ENCODE measurements at places on chromosomes 11 and 22.

GRCh38 chr11:117913736-117914397, 15.3 kb downstream of the TMPRSS13 start:
- ATAC-seq = no peak

DNA sequence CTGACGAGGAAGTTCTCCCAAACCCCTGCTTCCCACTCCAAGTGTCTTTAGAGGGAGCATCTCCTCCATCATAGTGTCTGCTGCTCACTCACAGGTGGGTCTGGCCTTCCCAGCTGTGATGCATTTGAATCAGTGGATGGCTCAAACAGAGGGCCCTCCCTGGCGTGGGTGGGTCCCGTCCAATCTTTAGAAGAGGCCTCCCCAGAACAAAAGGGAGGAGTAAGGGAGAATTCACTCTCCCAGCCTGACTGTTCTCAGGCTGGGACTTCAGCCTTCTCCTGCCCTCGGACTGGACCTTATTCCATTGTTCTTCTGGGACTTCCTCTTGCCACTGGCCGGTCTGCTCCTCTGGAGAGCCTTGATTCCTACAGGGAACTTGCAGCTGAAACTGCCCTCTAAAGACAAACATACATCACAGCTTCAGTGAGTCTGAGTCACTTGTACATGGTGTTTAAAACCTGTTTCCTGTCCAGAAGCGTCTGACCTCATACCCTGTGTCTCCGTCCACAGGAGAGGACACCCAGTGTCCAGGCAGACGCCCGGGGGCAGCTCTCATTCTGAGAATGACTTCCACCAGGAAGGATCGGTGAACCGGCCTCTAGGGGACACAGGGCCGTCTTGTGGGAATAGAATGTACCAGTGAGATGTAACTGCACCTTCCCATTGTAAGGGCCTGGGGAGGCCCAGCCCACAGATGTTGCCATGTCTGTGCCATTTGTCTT, 234.7 kb downstream of the BRD1 start:
- ATAC-seq = no peak

DNA sequence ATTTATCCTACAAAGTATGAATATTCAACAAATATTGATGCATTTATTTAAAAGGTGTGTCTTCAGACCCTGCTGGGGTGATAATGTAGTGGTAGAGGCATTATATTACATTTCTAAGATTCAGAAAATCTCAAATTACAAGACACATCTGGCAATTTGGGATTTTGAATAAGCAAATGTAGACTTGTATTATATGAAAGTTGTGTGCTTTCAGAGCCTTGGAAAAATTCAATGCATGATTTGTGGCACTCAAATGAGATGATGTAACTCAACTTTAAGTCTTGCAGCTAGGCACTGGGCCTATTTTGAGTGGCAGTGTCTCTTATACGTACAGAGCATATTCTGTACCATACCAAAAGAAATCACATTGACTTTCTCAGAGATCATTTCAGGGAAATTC, 214.4 kb downstream of the ETS1 start:
- ATAC-seq = no peak

GRCh38 chr22:46070215-46070802, 80.0 kb upstream of the PPARA start:
- ATAC-seq = peak; percentile 67

DNA sequence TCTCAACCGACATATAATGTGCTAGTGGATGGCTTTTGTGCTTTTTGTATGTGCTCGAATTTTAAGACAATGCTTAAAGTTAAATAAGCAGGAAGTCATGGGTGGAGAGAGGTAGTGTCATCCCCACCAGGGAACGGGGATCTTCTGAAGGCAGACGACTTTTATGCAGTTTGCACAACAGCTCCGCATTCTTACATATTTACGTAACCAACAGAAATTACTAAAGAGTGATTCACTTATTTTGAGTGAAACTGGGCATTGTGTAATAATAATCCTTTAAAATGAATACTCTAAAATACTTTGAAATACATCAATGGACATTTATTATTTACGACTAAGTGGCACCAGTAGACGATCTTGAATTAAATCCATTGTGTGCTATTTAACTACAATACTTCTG, 305.1 kb downstream of the CNTN5 start:
- no peak for ATAC-seq

DNA sequence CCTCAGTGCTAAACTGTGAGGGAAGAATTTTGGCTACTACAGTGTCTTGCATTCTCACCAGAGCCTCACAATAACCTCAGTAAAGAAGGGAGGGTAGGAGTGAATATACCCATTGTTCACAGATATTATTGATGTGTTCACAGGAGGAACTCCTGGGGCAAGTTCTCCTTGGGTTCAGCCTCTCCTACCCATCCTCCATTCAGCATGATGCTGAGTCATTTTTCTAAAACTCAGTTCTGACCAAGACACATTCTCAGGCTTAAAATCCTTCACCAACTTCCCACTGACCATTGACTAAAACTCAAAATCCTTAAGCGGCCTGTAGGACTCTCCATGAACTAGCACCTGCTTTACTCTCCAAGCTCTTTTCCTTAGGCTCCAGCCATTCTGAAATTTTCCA, 48.7 kb downstream of the SYTL2 start:
- ATAC-seq = no peak

DNA sequence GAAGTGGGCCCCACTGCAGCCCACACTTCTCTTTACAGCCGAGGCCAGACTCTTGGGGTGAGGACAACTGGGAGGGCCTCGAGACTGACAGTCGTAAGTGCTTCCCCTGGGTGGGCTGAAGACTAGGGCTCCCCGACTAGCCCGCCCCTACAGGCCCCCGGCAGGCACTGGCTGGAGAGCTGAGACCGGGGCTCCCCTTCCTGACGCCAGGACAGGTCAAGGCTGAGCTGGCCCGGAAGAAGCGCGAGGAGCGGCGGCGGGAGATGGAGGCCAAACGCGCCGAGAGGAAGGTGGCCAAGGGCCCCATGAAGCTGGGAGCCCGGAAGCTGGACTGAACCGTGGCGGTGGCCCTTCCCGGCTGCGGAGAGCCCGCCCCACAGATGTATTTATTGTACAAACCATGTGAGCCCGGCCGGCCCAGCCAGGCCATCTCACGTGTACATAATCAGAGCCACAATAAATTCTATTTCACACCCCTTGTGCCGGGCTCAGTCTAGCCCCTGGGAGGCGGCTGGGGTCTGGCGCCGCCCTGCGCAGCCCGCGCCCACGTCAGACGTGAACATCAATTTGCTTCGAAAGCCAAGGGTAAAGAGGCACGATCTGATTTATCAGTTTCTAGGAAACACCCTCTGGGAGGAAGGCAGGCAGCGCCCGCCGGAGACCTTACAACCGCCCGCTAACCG, 13.5 kb downstream of the SCYL1 start:
- ATAC-seq = no peak

- ATAC-seq = no peak
Observed at GRCh38 chr11:47166368-47166767, 10.3 kb downstream of the ARFGAP2 start.

- no peak for ATAC-seq
Observed at GRCh38 chr22:32123657-32124056, 35.4 kb downstream of the C22orf42 start.

GRCh38 chr11:73856031-73856567, 20.5 kb downstream of the COA4 start:
- ATAC-seq = no peak

- ATAC-seq = no peak
Observed at GRCh38 chr11:116837231-116838091, at the start of gene APOA1. APOA1 (minus strand) TSS chr11:116837622; CDS start chr11:116837387, 235 bp downstream.

GRCh38 chr11:113084297-113084696, 123.1 kb downstream of the NCAM1 start:
- ATAC-seq = no peak

- ATAC-seq = no peak
Observed at GRCh38 chr11:16793511-16793910, 55.1 kb downstream of the C11orf58 start.

GRCh38 chr11:36345535-36346141, 49.5 kb downstream of the PRR5L start:
- ATAC-seq = no peak

DNA sequence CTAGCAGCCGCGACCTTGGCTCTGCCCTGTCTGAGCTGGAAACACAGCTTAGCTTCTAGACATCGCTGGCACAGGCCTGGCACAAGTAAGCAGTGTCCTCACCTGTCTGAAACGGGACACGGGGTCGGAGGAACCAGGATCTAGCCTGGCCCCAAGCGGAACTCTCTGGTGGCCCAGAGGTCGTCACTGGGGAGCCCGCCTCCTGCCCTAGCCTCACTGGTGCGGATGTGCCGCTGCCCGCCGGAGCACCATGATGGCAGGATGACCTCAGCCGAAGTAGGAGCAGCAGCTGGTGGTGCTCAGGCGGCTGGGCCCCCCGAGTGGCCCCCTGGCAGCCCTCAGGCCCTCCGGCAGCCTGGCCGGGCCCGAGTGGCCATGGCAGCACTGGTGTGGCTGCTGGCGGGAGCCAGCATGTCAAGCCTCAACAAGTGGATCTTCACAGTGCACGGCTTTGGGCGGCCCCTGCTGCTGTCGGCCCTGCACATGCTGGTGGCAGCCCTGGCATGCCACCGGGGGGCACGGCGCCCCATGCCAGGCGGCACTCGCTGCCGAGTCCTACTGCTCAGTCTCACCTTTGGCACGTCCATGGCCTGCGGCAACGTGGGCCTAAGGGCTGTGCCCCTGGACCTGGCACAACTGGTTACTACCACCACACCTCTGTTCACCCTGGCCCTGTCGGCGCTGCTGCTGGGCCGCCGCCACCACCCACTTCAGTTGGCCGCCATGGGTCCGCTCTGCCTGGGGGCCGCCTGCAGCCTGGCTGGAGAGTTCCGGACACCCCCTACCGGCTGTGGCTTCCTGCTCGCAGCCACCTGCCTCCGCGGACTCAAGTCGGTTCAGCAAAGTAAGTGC, 871 bp downstream of the SLC35E4 start:
- ATAC-seq = no peak

DNA sequence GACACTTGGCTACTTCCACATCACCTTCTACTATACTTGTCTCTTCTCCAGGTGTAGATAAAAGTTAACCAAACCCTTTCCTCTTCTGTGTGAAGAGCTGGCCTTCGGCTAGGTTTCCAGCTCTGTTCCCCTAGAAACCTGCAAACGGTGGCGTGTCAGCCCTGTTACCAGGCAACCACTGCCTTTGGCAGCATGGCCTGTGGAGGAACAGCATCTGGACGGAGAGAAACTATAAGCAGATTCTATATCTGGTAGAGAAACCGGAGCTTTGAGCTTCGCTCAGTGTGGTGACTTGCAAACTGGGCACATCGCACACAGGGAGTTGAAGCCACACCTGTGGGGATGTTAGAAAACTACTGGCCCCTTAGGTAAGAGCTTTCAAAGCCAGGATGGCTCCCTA, 35.9 kb downstream of the ARAP1 start:
- no peak for ATAC-seq

GRCh38 chr22:25057013-25057881, 104.7 kb downstream of the KIAA1671 start:
- ATAC-seq = no peak

DNA sequence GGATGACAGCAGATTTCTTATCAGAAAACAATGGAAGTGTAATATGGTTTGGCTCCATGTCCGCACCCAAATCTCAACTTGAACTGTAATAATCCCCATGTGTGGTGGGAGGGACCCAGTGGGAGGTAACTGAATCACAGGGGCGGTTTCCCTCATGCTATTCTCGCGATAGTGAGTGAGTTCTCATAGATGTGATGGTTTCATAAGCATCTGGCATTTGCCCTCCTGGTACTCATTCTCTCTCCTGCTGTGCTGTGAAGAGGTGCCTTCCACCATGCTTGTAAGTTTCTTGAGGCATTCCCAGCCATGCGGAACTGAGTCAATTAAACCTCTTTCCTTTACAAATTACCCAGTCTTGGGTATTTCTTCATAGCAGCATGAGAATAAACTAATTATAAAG, 81.0 kb upstream of the SCUBE2 start:
- ATAC-seq = no peak

DNA sequence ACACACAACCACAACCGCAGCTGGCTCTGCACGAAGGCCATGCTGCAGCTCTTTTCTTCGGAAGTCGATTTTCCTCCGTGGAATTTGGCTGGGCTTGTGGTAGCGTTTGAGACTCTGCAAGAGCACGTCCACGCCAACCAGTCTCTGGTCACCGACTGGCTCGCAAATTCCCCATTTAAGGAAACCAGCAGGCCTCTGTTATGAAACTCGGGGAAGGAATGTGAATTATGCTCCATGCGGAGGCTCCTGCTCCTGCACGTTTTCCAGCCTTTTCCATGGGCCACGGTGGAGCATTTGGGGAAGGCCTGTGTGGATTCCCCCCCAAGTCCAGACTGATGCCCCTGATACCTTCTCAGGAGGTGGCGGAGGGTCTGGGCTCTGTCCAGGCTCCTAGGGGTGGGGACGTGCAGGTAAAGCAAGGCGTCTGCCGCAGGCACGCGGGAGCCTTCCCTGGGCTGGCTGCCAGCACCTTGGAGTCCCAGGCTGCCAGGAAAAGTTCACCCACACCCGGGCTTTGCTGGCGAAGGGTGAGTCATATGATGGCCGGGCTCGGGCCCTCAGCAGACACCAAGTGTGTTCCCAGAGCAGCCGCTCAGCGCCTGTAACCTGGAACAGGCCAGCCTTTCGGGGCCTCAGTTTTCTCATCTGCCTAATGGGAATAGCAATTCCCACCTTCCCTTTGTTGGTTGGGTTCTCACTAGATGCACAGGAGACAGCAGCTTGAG, 41.9 kb downstream of the LRP5 start:
- ATAC-seq = no peak

- peak; percentile 28 for ATAC-seq
Observed at GRCh38 chr11:118938491-118939403, 13.0 kb upstream of the BCL9L start.

DNA sequence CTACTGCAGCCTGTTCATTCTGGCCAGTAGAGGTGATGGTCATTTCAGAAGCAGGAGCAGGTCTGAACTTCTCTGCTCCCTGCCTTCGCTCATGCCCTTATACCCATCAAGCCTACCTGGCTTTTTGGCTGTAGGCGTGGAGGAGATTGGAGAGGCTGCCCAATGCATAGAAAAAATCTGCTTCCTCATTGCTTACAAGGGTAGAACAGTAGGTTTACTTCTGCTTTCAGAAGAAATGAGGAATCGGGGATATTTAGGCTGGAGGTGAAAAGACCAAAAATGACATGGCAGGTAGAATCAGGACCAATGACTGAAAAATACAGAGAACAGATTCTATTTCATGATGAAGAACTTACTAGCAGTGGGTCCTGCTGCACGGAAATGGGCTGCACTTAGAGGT, 72.9 kb upstream of the YWHAH start:
- ATAC-seq = peak; percentile 70

GRCh38 chr11:575313-575995, 816 bp upstream of the PHRF1 start:
- peak; percentile 75 for ATAC-seq

GRCh38 chr22:19848298-19849224, 6.1 kb downstream of the GNB1L start:
- ATAC-seq = no peak
